Right cardiac atrium (tissue), 5 donors: ENCODE measurements at places on chromosomes 12 and 14. TPM values are rescaled to one million over a fixed set of nuclear protein-coding genes. Genes with fewer than 3 reads are reported as not detected.

MYH6 gene
- total RNA-seq: 15,773 TPM

GLI1 gene
- total RNA-seq: 1.6 TPM

FANCM gene
- total RNA-seq: 4.0 TPM

BATF gene
- total RNA-seq: 3.0 TPM

TAS2R13 gene
- total RNA-seq: 0.37 TPM

CSRP2 gene
- 5.0 TPM for total RNA-seq

PZP gene
- total RNA-seq: 0.74 TPM

GPATCH2L gene
- 81.4 TPM for total RNA-seq

C14orf132 gene
- total RNA-seq: 5.3 TPM

RHOF gene
- 22.2 TPM for total RNA-seq

NXPH4 gene
- 0.29 TPM for total RNA-seq

ENDOU gene
- 0.60 TPM for total RNA-seq

ADCY4 gene
- total RNA-seq: 36.8 TPM

TCL1B gene
- total RNA-seq: not detected

KRT79 gene
- not detected for total RNA-seq

REM2 gene
- total RNA-seq: not detected

DBX2 gene
- 0.11 TPM for total RNA-seq

ERBB3 gene
- 3.2 TPM for total RNA-seq

SMCO2 gene
- not detected for total RNA-seq

NOS1 gene
- 0.71 TPM for total RNA-seq

INHBC gene
- not detected for total RNA-seq

LTBR gene
- 54.2 TPM for total RNA-seq

FIGNL2 gene
- 0.29 TPM for total RNA-seq

SOX5 gene
- 10.0 TPM for total RNA-seq

MDGA2 gene
- total RNA-seq: not detected

CCDC60 gene
- 0.14 TPM for total RNA-seq

TWF1 gene
- total RNA-seq: 20.5 TPM

KLRC2 gene
- not detected for total RNA-seq

PIK3C2G gene
- total RNA-seq: not detected

TRPV4 gene
- total RNA-seq: 1.3 TPM

CATSPERB gene
- total RNA-seq: 2.8 TPM

ANGEL1 gene
- total RNA-seq: 20.6 TPM
